ENCODE measurements at places on chromosomes 7 and 10.

DNA sequence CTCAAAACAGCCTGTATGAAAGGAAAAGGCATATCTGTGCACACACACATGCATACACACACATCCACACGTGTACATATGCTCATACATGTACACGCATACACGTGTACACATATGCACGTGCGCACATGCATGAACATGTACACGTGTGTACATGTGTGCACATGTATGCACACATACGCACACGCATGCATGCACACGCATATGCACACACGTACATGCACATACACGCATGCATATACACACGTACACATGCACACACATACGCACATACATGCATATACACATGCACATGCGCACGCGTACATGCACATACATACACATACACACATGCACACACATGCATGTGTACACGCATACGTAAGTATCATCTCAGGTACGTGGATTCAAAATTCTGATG, 19.4 kb downstream of the DIP2C start:
- no peak for DNase-seq

DNA sequence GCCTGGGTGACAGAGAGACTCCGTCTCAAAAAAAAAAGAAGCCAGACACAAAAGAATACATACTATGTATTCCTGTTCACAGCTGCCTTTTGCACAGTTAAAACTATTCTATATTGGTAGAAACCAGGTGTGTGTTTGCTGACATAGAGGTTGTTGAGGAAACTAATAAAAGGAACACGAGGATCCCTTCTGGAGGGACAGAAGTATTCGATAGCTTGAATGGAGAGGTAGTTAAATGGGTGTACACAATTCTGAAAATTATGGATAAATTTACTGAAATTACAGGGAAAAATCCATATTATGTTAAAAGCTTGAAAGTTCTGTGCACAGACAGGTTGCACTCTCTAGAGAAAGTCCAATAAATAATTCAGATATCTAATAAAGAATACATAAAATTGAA, 71.5 kb downstream of the CUBN start:
- no peak for DNase-seq

DNA sequence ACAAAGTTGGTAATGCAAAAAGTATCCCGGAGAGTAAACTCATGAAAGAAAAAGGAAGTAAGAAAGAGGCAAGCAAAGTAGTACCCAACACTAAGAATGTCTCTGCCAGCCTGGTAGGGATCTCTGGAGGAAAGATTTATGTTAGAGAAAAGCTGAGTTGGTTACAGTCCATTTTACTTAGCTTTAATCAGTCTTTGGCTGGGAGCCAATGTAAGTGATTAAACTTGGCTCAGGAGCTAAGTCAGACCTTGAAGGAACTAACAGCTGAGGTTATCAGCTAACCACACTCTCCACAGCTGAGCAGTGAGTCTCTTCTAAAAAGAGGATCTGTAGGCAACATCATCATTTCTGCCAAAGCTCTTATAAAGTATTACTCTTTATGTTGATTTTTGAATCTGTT, 148.0 kb downstream of the ANKRD7 start:
- no peak for DNase-seq

GRCh38 chr10:72810976-72811375, 82.6 kb upstream of the OIT3 start:
- no peak for DNase-seq

- DNase-seq = no peak
These were observed 12.2 kb downstream of the TMEM60 start for GRCh38 chr7:77786018-77786417.

- DNase-seq = no peak
These were observed 19.4 kb downstream of the ZFAND2A start for GRCh38 chr7:1140476-1141104.

- DNase-seq = no peak
These were observed 332.5 kb upstream of the ETV1 start for GRCh38 chr7:14321947-14322346.

DNA sequence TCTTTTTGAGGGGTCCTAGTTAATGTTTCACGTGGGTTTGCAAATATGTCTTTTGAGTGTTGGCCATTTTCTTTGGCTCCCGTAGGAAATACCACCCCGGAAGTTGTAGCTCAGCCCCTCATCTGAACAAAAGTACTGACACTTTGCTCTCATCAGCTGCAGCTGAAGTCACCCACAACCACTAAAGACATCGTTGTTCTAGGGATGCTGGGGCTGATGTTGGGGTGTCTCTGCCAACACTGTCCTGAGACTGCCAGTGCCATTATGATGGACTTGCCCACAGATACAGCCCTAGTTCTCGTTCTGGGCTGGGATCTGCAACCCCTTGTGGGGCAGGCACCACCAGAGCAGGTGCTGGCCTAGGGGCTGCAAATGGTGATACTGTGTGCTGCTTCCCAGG, 82.6 kb upstream of the ARHGAP21 start:
- no peak for DNase-seq

GRCh38 chr7:112076324-112076723, 129.9 kb downstream of the DOCK4 start:
- DNase-seq = no peak

- DNase-seq = no peak
These were observed 100.6 kb downstream of the KAT6B start for GRCh38 chr10:74926791-74927585.

GRCh38 chr10:116024271-116024878, 248.6 kb downstream of the GFRA1 start:
- DNase-seq = no peak

- no peak for DNase-seq
These were observed 8.7 kb downstream of the GPR146 start for GRCh38 chr7:1053002-1053411.

DNA sequence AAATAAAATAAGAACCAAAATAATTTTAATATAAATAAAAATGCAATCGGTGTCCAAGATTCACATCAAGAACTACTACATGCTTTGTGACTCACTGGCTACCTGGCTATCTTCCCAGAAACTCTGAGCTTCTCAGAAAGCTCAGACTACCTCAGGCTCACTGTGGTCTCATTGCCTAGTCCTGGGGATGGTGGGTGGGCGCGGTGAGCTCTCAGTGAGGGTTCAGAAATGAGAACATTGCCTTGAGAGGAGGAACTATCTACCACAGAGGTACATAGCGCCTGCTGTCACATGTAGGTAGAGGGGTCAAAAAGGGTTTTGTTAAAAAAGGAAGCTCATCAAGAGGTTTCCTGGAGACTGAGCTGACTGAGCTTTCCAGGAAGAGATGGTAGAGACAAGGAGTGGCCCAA, 108.0 kb downstream of the WDFY4 start:
- DNase-seq = no peak

DNA sequence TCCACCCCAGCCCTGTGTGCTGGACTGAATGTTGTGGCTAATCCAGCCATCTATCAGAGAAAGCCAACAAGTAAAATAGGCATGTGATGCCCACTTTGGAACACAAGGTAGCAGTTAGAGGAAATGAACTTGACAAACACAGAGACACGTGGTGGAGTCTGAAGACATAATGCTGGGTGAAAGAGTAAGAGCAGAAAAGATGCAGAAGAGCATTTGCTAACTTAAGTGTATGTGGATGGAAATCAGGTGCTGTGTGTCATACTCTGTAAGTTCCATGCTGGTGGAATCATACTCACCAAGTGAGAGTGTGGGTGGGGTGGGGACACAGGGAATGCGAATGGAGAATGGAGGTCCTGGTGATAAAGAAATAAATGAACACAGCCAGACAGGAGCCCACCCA, 22.8 kb downstream of the WDFY4 start:
- no peak for DNase-seq

GRCh38 chr10:128130051-128130450, 3.8 kb upstream of the MKI67 start:
- no peak for DNase-seq

DNA sequence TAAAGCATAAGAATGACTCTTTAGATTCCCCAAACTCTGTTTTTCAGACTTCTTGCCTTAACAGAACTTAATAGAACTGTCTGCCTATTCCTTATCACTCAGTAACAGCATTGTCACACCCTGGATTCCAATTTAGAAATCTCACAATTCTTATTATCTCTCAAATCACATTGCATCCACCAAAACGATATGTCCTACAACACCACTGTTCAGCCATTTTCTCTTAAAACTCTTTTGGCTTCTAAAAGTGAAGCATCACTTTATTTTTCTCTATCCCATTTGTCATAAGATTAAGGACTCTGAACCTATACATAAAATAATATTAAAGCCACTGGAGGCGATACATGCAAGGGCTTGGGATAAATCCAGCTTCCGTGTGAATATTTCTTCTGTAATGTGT, 1.2 kb upstream of the CPED1 start:
- no peak for DNase-seq

DNA sequence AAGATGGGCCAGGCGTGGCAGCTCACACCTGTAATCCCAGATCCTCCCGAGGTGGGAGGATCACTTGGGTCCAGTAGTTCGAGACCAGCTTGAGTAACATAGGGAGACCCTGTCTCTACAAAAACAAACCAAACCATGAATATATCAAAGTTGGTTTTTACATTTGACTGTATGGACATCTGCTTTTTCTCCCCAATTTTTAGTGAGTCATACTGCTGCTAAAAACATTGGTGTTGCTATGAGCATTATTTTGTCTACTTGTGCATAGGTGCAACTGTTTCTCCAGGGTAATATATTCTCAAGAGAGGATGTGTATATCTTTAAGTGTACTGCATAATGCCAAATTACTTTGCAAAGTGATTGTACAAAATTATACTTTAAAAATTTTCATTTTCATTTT, 769 bp upstream of the TMEM248 start:
- DNase-seq = no peak

DNA sequence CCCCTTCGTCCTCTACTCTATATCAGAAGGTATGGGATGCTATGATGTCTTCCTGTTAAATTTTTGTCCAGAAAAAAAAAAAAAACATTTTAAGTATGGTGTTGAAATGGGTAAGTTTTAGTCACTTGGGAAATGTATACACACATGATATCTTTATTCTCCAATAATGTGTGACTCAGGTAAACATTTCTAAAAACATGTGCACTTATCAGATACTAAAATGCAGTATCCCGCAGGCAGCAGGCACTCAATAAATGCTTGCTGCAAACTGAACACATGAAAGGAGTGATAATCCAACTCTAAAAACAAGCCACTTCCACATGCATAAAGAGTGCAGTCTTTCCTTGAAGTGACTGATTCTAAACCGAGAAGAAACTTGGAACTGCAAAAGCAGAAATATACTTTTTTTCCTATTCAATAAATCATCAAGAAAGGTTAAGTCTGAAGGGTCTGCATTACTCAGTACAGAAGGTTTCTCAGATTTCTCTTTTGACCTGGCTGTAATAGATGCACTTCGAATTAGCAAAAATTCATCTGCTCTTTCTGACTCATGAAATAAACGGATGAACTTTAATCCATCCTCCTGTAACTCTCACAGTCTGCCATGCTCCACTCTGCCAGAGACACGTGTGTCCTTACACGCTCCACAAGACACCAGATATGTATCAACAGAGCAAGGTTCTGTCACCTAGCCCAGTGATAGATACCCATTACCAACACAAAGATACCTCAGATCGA, 84.0 kb downstream of the HIPK2 start:
- DNase-seq = no peak

DNA sequence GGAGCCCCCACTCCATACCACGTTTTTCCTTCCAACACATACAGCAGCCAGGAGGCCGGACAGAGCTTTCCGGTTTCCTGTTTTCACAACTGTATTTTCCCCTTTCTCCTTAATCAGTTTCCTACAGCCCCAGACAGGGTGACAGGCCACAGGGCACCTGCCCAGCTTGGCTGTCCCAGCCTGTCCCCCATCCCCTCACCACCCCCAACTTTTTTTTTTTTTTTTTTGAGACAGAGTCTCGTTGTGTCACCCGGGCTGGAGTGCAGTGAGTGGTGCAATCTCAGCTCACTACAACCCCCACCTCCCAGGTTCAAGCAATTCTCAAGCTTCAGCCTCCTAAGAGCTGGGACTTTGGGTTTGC, 10.3 kb upstream of the HSPB1 start:
- DNase-seq = no peak

GRCh38 chr7:120950539-120951308, at the start of gene ING3:
ING3 (plus strand) TSS chr7:120950777; CDS start chr7:120950897, 120 bp downstream.
- peak; percentile 93 for DNase-seq

GRCh38 chr10:103549349-103549685, 55.8 kb downstream of the NEURL1 start:
- no peak for DNase-seq

GRCh38 chr7:118184565-118184940, 589 bp downstream of the LSM8 start:
- DNase-seq = no peak

- DNase-seq = no peak
These were observed 161.3 kb downstream of the SLIT1 start for GRCh38 chr10:97024168-97025073.

DNA sequence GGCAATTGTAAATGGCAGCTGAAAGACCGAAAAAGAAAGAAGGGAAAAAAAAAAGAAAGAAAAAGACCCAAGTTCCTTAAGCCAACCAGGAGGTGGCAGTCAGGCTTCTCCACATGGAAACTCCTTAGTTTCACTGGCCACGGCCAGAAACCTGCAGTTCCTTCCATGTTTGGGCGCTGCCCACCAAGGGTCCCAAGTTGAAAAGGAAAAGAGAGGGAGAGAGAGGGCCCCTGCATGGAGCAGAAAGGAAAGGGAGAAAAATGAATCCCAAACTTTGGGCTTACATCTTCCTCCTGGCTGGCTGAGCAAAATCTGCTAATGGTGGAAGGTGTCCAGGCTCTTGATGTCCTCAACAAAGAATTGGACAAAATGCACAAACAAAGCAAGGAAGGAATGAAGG, 31.8 kb upstream of the ABCA13 start:
- no peak for DNase-seq

DNA sequence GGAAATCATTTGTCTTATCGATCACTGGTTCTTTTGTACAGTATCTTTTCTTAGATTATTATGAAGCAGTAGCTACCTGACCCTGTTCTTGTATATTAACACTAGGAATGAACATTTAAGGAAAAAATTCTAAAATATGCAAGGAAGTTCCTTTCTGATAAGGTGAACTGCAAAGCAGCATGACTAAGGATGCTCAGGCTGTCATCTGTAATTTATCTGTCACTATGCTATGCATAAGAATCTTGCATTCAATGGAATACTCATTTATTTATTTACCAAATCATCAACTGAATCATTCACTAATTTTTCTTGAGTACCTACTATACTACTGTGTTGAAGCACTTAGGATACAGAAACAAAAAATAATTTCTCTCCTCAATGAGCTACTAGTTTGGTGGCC, 5.8 kb downstream of the GSDME start:
- no peak for DNase-seq

- no peak for DNase-seq
These were observed 69.3 kb downstream of the AP3M1 start for GRCh38 chr10:74081192-74081803.

DNA sequence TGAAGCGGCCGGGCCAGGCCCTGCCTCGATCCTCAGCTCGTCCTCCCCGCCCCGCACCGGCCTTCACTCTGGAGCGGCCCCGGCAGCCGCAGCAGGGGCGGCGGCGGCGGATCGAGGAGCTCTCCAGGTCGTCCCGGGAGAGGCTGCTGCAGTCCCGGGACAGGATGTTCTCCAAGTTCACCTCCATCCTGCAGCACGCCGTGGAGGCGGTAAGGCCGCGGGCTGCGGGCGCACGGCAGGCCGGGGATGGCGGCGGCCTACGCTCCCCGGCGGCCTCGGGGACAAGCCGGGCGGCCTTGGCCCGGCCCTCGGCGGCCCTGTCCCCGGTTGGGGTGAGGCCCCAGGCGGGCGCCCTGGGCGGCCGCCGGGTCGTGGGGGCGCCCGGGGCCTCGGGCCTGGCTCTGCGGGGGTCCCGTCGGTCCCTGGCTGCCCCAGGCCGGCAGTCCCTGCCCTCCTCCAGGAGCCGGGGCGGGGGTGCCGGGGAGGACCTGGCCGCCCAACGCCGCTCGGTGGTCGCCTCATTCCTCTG, 399 bp downstream of the FHIP2A start:
- no peak for DNase-seq

GRCh38 chr7:113548137-113548536, 370.7 kb downstream of the PPP1R3A start:
- no peak for DNase-seq

All from NCI-H1436 treated with DMSO at 0.1 percent for 48 hours (cell line).